ENCODE measurements at places on chromosomes 3 and 15. TPM values are rescaled to one million over a fixed set of nuclear protein-coding genes. Genes with fewer than 3 reads are reported as not detected.
A peak's percentile ranks its signal among the peaks of the same experiment; 100 is the strongest.

DNA sequence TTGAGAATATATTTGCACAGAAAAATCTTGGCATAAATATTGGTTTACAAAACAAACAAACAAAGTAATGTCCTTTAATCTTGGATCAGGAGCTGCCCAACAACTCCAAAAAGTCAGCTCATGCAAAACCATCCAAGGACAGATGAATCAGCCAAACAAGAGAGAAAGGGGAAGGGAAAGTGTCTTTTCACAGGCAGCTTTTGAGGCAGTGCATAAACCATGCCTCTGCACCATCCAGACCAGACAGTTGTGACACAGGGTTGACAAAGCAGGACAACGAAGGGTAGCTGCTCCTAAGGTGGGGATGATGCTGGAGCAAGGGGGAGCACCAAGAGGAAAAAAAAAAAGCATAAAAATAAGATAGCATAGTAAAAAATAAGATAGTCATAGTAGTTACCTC, 8.7 kb downstream of the CD86 start:
- no peak for DNase-seq

DNA sequence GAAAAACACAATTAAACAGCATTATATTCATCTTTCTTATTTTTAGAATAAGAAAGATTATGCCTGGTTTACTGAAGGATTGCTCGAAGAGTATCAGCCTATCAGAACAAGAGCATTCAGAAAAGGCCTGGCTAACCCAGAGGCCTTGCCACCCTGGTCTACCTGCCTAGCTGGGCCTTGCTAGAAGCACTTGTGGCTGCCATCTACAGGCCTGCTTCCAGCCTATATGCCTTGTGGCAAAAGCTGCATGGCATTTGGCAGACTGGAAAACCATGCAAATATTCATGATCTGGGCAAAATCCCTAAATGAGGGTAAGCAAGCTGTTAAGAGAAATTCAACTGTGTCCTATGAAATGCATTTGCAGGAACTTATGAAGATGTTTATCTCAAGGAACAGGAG, 9.3 kb upstream of the ATP13A4 start:
- no peak for DNase-seq

Gene ACAA1
- total RNA-seq, result 30.2 TPM

- DNase-seq, result no peak
Observed at GRCh38 chr3:24222165-24222805, 272.4 kb downstream of the THRB start.

DNA sequence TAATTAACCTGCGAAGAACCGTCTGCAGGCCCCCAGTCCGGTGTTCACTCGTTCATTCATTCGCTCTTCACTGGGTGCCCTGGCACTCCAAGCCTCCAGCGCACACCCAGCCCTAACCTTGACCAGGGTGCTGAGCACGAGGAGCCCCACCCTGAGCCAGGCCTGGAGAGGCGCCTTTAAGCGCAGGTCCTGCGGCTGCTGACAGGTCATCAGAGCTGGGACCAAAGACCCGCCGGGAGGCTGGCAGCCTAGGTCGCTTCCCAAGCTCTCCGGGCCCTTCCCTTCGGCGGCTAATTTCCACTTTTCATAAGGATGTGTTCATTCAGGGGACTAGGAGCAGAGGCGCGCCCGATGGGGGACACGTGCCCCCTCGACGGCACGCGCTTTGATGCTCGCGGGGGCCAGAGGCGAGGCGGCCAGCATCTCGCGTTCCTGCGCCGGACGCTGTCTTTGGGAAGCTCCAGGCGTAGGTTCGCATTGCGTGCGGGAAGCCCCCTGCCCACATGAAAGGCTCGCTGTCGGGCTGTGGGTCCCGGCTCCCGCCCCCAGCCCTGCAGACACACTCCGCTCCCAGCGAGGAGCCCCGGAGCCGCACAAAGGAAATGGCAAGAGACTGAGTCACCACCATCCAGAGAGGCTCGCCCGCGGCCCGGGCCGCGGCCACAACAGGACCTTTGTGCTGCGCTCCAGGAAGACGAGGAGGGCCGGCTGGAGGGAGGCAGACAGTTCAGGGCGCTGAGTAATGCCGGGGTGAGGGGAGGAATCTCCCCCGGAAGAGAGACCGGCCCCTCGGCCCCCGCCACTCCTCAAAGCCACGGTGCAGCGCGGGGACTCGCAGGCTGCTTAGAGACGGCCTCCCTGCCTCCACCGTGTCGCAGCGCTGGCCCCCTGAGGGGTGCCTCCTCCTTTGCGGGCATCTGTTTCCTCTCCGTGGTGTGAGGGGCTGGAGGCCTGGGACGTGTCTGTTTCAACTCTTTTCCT, 266.4 kb upstream of the HES1 start:
- DNase-seq, result peak; percentile 71

Gene ZNF80
- not detected for total RNA-seq

DNA sequence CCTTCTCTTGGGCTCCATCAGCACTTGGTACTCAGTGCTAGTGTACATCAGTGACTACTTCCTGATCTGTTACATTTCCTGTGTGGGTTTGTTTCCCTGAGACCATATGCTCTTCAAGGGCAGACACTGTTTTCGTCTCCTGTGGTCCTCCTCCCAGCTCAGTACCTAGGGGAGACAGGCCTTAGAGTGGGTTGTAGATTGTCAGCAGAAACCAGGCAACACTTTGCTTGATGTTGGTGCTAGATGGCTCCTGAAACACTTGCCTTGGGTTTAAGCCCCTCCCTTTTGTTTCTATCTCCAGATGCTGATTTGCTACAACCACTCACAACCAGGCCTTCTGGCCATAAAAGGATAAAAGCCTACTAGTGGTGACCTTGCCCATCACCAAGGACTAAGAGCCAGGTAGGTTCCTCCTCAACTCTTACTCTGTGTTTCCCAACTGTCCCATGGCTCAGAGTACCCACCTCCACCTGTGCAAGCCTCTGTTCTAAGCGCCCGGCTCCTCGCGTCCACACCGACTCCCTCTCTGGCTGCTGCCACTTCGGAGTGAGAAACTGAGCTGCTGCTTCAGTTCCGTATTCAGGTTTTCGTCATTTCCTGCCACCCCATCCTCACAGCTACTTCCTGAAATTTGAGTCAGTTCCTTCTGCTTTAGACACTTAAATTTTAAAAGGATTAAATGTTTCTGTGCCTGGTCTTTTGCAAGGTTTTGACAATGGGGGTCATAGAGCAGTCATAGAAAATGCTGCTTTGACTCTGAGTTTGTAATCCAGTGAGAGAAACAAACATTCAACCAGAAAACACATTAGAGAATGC, at the start of gene HCLS1:
HCLS1 (minus strand) TSS at position 548 of the 816 bp plus-strand sequence. CDS start 2,556 bp downstream, outside the sequence.
- no peak for DNase-seq

Gene SCAANT1
- not detected for total RNA-seq

DNA sequence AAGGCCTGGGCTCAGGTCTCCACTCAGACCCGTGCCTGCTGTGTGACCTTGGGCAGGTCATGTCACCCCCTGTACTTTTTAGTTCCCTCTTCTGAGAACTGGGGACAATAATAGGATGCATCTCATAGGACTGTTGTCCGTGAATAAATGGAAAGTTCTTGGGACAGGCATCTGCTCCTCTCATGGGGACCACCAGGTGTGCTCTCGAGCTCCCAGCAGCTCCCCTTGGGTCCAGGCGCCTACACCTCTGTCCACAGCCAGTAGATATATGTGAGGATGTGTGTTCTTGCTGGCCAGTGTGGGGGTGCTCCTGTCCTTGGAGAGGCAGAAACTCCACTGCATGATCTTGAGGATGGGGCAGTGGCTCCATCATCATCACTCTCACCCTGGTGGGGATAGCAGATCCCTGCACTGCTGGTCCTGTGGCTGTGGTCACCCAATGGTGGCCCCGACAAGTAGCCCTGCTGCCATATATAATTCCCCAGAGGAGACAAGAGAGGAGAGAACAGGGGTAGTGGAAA, 257.6 kb upstream of the TLE3 start:
- no peak for DNase-seq

GRCh38 chr3:10855871-10856662, 40.0 kb downstream of the SLC6A11 start:
- DNase-seq, result no peak

GRCh38 chr15:60006203-60006862, 2.2 kb downstream of the FOXB1 start:
- no peak for DNase-seq

Gene EPB42
- total RNA-seq, result 2.0 TPM

- DNase-seq, result no peak
Observed at GRCh38 chr3:115853104-115853503, 229.8 kb downstream of the GAP43 start.

DNA sequence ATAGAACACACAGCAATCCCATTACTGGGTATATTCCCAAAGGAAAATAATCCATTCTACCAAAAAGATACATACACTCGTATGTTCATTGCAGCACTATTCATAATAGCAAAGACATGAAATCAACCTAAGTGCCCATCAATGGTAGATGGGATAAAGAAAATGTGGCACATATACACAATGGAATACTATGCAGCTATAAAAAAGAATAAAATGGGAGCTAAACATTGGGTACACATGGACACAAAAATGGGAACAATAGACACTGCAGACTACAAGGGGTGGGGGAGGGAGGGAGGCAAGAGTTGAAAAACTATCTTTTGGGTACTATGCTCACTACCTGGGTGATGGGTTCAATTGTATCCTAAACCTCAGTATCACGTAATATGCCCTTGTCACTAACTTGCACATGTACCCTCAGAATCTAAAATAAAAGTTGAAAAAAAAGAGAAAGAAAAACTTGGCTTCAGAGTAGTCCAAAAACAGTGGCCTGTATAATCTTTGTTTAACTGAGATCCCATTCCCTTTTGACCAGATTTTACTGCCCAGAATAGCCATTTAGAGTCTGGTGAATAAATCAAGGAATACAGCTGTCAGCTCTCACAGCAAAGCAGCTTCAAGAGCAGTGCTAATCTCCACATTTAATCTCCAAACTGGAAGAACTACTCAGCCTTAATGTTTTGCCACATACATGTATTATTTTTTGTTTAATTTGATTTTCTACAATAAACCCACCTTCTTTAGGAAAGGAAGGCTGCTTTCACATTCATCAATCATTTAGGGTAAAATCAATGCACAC, 54.5 kb upstream of the XRN1 start:
- DNase-seq, result no peak

Gene IL5RA
- total RNA-seq, result under 0.01 TPM

DNA sequence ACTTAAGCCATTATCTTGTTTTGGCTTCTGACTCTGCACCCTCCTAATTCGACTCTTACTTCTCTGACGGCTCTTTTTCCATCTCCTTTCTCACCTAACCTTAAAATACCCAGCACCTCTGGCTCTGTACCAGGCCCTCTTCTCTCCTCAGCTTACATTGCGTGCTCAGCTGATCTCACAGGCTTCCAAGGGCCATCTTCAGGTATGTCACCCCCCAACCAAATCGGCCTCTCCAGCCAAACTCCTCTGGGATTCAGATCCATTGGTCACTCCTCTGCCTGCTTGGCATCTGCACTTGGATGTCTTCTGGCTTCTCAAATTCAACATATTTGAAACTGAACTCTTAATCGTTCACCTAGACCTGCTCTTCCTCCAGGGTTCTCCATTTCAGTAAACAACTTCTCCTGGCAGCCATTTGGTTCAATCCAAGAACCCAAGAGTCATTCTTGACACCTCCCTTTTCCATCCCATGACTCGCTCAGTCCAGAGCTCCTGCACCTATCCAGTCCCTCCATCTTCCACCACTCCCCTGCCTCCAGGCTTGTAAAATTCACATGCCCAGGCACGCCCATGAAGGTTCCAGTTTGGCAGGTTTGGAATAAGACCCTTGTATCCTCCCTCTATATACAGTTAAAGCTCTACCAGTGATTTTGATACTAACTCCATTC, 35.2 kb upstream of the SLC41A3 start:
- no peak for DNase-seq

Gene COL8A1
- 1.6 TPM for total RNA-seq

DNA sequence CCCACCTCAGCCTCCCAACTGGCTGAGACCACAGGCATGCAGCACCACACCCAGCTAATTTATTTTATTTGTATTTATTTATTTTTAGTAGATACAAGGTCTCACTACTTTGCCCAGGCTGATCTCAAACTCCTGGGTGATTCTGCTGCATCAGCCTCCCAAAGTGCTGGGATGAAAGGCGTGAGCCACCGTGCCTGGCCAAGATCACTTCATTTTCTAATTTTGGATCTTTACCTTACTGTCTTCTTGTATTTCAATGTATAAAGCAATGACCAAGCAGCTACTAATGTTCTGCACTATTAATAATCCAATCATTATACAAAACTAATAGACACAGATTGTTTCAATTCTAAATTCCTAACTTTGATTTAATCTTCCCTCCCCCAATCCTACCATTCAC, 56.2 kb downstream of the LRRFIP2 start:
- DNase-seq, result no peak

GRCh38 chr3:19107719-19108118, 40.6 kb upstream of the KCNH8 start:
- no peak for DNase-seq

GRCh38 chr15:40047415-40048210, 8.6 kb upstream of the SRP14 start:
- no peak for DNase-seq

- DNase-seq, result no peak
Observed at GRCh38 chr15:82995938-82996337, 9.9 kb downstream of the RAMAC start.

Gene SNTN
- not detected for total RNA-seq

- no peak for DNase-seq
Observed at GRCh38 chr15:76575274-76575673, 238.7 kb downstream of the ISL2 start.

- no peak for DNase-seq
Observed at GRCh38 chr3:24305795-24306467, 188.7 kb downstream of the THRB start.

Gene LMAN1L
- total RNA-seq, result not detected

DNA sequence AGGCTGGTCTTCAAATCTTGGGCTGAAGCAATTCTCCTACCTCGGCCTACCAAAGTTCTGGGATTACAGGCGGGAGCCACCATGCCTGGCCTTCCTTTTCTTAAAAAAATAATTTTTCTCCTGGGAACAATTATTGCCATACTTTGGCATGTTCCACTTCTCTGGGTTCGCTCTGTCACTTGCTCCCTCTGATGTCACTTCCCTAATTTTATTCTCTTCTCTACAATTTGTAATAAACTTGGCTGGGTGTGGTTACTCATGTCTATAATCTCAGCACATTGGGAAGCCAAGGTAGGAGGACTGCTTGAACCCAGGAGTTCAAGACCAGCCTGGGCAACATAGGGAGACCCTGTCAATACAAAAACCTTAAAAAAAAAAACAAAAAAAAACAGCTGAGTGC, 6.1 kb upstream of the IMPDH2 start:
- no peak for DNase-seq

DNA sequence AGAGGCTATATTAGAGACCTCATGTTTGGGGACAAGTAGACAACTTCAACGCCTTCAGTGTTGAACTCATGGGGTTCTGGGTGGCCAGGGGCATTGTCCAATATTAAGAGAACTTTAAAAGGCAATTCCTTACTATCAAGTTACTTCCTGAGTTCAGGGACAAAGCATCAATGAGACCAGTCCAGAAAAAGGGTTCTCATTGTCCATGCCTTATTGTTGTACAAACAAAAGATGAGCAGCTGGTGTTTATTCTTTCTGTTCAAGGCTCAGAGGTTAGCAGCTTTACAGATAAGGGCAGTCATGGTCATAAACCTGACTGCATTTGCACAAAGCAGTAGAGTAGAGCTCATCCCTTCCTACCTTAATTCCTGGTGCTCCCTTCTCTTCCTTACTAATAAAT, 18.5 kb upstream of the PDHB start:
- no peak for DNase-seq
